ENCODE measurements at places on chromosomes 7 and 10. TPM values are rescaled to one million over a fixed set of nuclear protein-coding genes. Genes with fewer than 3 reads are reported as not detected.

Gene PDCD11
- 18.9 TPM for total RNA-seq

Gene SP8
- not detected for total RNA-seq

Gene BICC1
- total RNA-seq = 99.4 TPM

Gene FXYD4
- not detected for total RNA-seq

Gene MCMBP
- 28.9 TPM for total RNA-seq

Gene PTN
- 7.4 TPM for total RNA-seq

Gene TMEM72
- total RNA-seq = not detected

Gene MUC12
- not detected for total RNA-seq

Gene VIPR2
- total RNA-seq = not detected

Gene SPDYE1
- total RNA-seq = not detected

Gene ADCY1
- 1.9 TPM for total RNA-seq

Gene CNTNAP2
- total RNA-seq = 1.3 TPM

Gene WDR37
- 12.4 TPM for total RNA-seq

Gene NCOA4
- 101 TPM for total RNA-seq

Gene HOXA9
- 4.0 TPM for total RNA-seq

Gene CTTNBP2
- total RNA-seq = 0.35 TPM

Gene MEOX2
- total RNA-seq = 17.0 TPM

Gene EBLN1
- not detected for total RNA-seq

Gene LRRC18
- not detected for total RNA-seq

Gene PDE1C
- total RNA-seq = 6.4 TPM

All from pericardium fibroblast (primary cell).